ENCODE measurements at places on chromosomes 3 and 15.

DNA sequence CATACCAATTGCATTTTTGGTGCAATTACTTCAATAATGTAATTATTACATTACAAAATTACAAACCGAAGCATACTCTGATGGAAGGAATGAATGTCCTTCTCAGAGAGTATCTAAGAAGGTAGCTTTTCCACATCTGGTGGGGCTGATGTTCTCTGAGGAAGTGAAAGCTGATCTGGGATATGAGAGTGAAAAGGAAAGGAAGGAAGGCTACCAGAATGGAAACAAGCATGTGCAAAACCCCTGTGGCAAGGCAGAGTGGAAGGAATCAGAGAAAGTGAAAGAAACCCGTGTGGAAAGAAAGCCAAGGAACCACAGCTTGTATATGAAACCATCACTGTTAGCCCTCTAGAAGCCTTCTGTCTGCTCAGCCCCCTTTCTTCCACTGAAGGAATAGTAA lies 35.3 kb upstream of the GOLGA8A start:
- no peak for DNase-seq

- DNase-seq, result no peak
Measured at GRCh38 chr15:93165734-93166470, 76.9 kb upstream of the RGMA start.

GRCh38 chr3:47571391-47572175 lies 7.1 kb downstream of the CSPG5 start:
- no peak for DNase-seq

GRCh38 chr15:92843814-92844213 lies 56.3 kb upstream of the CHD2 start:
- DNase-seq, result no peak

DNA sequence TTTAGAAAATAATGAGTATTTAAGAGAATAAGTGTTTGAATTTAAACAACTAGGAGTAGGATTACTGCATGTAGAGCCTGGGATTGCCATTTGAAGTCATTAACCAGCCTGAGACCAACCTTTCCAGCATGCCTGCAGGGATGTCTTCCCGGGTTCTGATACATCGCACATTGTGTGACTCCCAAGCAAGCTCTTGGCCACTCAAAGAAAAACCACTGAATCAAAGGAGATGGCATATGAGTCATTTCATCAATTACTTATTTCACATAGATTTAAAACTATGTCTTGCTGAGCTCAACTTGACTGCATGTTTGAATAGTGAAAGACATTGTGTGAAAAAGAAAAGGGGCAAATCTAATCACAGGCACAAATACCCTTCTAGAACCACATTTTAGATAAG lies 15.0 kb upstream of the THBS1 start:
- DNase-seq, result no peak

GRCh38 chr3:18901571-18901970 lies 246.7 kb upstream of the KCNH8 start:
- DNase-seq, result no peak

DNA sequence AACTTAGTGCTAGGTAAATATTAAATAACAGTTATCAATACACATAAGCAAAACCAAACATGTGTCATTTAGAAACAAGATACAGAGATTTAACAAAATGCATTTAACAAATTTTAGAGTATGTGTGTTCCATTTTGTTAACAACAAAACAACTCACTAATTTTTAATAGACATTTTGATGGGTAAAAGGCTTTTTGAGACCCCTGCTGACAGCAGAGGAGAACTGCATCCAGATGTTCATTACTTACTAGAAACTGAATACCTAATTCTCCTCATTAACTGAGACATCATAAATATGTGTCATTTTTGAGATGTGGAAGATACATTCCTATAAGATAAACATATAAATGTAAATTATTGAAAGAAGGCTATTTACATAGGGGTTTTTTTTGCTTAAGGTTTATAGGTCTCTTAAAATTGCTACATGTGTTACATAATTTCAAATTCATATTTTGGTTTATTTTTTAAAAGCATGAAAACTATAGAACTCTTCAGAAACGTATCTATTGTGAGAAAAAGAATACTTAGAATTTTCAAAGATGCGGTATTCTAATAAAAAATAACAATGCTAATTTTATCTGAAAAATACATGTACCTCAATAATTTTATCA lies 1009.8 kb downstream of the TUSC7 start:
- DNase-seq, result no peak

DNA sequence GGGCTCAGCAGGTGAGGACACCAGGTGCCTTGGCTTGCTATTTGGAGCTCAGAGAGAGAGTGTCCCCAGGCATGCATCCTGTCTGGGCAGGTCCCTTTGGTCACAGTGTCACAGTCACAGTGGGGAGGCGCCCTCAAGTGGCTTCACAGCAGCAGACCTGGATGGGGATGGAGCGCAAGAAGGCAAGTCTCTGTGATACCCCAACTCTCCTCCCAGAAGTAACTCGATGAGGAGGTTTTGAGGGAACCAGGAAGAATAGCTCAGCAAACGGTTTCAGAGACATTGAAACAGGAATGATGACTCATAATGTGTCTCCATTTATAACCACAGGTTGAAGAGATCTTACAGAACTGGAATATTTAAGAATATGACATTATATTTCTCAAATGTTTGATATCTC lies 66.5 kb upstream of the SH3GL3 start:
- DNase-seq, result no peak

- no peak for DNase-seq
Measured at GRCh38 chr15:87487484-87487883, 769.1 kb downstream of the NTRK3 start.

Data from stromal cell of bone marrow (primary cell).